NCI-H2171 (cell line): ENCODE measurements at places on chromosomes 7 and 10.

- peak; percentile 52 for DNase-seq
Measured at GRCh38 chr7:26365077-26365900, 73.6 kb downstream of the SNX10 start.

GRCh38 chr10:114932945-114933344 is 5.0 kb upstream of the TRUB1 start:
- DNase-seq = no peak

DNA sequence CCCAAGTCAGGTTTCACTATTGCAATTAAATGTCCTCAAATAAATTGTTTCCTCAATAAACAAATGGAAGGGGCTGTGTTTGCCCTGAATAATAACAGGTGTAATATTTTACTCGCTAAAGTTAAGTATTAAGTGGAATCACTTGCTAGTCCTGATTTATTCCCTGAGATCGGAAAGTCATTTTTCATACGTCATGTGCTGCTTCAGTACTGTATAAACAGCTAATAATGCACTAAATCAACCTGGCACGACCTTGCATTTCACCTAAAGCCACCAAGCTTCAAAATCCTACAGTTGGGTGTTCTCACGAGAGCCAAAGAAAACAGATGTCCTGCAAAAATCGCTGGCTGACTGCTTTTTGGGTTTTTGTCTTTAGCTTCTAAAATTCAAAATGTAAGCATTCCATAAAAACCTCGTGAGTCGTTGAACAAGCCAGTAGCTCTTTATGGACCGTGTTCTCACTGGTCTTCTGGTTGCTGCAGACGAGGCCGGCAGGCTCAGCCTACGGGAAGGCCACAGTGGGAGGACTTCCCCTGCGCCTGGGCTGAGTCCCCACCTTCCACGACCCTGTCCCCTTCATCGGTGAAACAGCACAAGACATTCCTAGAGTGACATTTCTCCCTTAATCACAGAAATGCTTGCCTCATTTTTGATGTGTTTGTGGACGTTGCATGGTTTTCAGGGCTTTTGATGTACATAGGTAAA is 17.9 kb upstream of the MNX1 start:
- DNase-seq = no peak

DNA sequence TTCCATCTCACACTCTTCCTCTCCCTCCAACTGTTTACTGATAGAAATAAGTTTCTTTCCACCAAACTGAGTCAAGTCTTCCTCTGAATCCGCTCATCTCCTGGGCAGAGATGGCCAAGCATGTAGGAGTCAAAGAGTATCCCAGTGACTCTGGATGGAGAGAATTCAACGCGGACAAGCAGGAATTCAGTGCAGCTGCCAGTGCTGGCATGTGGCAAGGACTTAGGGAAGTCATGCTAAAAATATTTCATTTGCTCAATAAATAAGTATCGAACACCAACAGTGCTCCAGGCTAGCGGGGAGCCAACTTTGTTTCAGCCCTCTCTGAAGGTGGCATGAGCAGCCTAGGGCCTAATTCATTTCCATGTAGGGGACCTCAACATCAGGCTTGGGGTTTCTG is 351.6 kb upstream of the ZMIZ1 start:
- DNase-seq = no peak
